ENCODE measurements at places on chromosomes 4 and X.

DNA sequence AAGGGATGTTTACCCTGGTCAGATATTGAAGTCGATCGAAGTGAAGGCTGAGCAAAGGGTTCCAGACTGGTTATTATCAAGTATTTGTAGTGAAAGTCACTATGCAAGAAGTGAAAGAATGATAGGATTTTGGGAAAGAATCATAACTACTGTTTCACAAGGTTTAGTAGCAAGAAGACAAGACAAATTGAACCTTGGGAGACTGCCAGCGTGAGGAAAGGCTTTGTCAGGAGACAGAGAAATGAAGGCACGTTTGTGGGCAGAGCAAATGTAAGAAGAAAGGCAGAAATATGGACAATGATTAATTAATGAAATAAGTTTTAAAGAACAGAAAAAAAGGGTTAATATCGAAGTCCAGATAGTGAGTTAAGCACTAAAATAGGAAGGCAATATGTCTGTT lies 456.8 kb downstream of the TRIML1 start:
- H3K36me3 ChIP-seq, result no peaks in the 10 kb centered on the region
- no peak overlapping the region for H3K27ac ChIP-seq
- H3K4me1 ChIP-seq, result no peaks in the 10 kb centered on the region
- no peaks in the 10 kb centered on the region for H3K27me3 ChIP-seq
- no peak for DNase-seq
- H3K4me3 ChIP-seq, result no peak overlapping the region

DNA sequence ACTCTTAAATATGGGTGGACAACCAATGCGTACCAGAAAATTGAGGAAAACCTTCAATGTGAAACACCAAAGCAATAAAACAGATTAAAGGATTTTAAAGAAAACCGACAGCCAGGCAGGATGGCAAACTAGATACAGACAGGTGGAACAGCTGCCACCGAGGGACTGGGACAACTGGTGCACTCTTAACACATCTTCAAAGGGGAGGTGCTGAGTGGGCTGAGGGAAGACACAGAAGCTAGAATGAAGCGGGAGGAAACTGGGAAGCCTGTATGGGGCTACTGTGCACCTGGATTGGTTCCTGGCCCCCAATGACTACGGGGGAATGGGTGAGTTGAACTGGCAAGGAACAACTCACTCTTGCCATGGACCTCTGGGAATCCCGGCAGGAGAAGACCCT lies 20.7 kb downstream of the ZNF280C start:
- no peaks in the 10 kb centered on the region for H3K27me3 ChIP-seq
- H3K4me1 ChIP-seq, result peaks cover 20% of the 10 kb centered on the region
- no peaks in the 10 kb centered on the region for H3K36me3 ChIP-seq
- no peak overlapping the region for H3K4me3 ChIP-seq
- H3K27ac ChIP-seq, result no peak overlapping the region

GRCh38 chr4:98470831-98471230 lies 187.6 kb downstream of the TSPAN5 start:
- H3K4me1 ChIP-seq, result peaks cover 74% of the 10 kb centered on the region
- H3K4me3 ChIP-seq, result no peak overlapping the region
- H3K27me3 ChIP-seq, result peaks cover 10% of the 10 kb centered on the region

GRCh38 chr4:2820216-2820982 lies 23.2 kb upstream of the ADD1 start:
- H3K36me3 ChIP-seq, result peaks cover 28% of the 10 kb centered on the region
- no peak overlapping the region for H3K4me3 ChIP-seq
- peaks cover 10% of the 10 kb centered on the region for H3K4me1 ChIP-seq
- H3K27ac ChIP-seq, result no peak overlapping the region

GRCh38 chrX:44267116-44267515 lies 76.4 kb downstream of the EFHC2 start:
- no peaks in the 10 kb centered on the region for H3K36me3 ChIP-seq
- peaks cover 2% of the 10 kb centered on the region for H3K27me3 ChIP-seq
- no peak overlapping the region for H3K4me3 ChIP-seq
- H3K27ac ChIP-seq, result no peak overlapping the region
- no peak for DNase-seq

GRCh38 chr4:102945066-102945465 lies 74.4 kb downstream of the SLC9B1 start:
- no peak overlapping the region for H3K4me3 ChIP-seq
- peaks cover 3% of the 10 kb centered on the region for H3K4me1 ChIP-seq
- no peaks in the 10 kb centered on the region for H3K36me3 ChIP-seq
- H3K27ac ChIP-seq, result no peak overlapping the region
- peaks cover 8% of the 10 kb centered on the region for H3K27me3 ChIP-seq

DNA sequence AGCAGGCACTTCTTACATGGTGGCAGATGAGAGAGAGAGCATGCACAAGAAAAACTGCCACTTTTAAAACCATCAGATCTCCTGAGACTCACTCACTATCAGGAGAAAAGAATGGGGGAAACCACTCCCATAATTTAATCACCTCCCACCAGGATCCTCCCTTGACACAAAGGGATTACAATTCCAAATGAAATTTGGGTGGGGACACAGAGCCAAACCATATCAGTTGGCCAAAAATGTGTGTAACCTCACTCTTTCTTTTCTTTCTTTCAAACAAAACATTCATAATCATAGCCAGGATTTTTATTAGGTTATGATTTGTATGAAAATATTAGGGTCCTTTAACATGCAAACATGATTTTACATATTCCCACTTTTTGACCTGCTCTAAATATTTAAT lies 222.1 kb downstream of the PCDH18 start:
- peaks cover 65% of the 10 kb centered on the region for H3K4me1 ChIP-seq
- no peaks in the 10 kb centered on the region for H3K36me3 ChIP-seq
- peak overlapping the region; percentile 74 for H3K27ac ChIP-seq
- H3K4me3 ChIP-seq, result peak overlapping the region; percentile 75
- DNase-seq, result no peak
- H3K27me3 ChIP-seq, result no peaks in the 10 kb centered on the region

GRCh38 chr4:8395504-8396296 lies 44.8 kb downstream of the ACOX3 start:
- H3K27me3 ChIP-seq, result no peaks in the 10 kb centered on the region
- H3K27ac ChIP-seq, result no peak overlapping the region
- H3K36me3 ChIP-seq, result peaks cover 17% of the 10 kb centered on the region
- no peak overlapping the region for H3K4me3 ChIP-seq

DNA sequence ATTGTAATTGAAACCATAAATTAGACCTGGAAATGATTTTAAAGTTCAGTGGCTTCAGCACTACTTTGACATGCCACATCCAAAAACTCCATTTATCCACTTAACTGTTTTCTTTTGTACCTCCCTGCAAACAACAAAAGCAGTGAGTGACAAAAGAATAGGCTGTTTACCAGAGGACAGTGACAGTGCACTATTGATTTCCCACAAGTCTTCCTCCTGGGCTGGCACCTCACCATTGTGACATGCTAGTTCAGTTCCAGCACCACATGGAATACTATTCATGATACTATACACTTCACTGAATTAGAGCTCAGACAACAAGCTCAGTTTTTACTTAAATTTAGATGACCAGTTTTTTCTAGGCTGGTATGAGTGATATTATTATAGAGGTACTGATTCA lies 29.3 kb downstream of the MOSPD2 start:
- H3K36me3 ChIP-seq, result peaks cover 27% of the 10 kb centered on the region
- peak overlapping the region; percentile 62 for H3K27ac ChIP-seq
- H3K27me3 ChIP-seq, result no peaks in the 10 kb centered on the region
- H3K4me1 ChIP-seq, result peaks cover 58% of the 10 kb centered on the region
- DNase-seq, result no peak

DNA sequence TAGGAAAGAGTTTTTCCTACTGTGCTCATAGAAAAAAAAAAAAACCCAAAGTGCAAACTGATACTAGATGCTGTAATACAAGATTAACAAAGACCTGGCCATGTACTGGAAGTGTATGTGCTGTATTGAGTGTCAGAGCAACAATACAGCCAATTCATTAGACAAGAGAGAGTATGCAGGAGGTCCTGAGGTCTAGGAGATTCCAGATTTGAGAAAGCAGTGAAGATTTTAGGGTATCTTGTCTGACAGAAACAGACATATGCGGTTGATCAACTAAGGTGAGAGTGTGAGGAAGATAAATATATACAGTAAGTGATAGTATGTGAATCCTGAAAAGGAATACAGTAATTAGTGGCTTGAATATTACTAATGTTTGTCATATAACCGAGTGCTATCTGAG lies 3.0 kb downstream of the GPR174 start:
- no peaks in the 10 kb centered on the region for H3K4me1 ChIP-seq
- DNase-seq, result no peak
- no peak overlapping the region for H3K4me3 ChIP-seq
- H3K36me3 ChIP-seq, result no peaks in the 10 kb centered on the region

DNA sequence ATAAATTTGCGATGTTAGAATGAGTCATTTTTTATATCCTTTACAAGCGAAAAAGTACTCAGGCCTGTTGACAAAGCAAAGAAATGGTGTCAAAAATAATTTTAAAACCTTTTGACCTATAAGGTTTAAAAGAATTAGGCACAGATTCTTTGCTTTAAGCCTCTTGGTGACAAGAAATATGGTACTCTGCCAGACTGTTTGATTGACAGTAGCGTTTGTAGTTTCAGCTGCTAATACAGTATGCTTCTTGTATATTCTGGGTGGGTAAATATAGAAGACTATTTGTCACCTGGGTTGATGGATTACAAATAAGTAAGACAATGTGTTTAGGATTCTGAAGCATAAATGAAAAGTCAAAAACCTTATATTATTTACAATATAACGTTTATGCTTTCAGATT lies 193.1 kb upstream of the PITX2 start:
- no peak overlapping the region for H3K27ac ChIP-seq
- no peak overlapping the region for H3K4me3 ChIP-seq
- no peaks in the 10 kb centered on the region for H3K4me1 ChIP-seq
- no peaks in the 10 kb centered on the region for H3K36me3 ChIP-seq
- no peaks in the 10 kb centered on the region for H3K27me3 ChIP-seq
- no peak for DNase-seq

- H3K27me3 ChIP-seq, result no peaks in the 10 kb centered on the region
- H3K27ac ChIP-seq, result peak overlapping the region; percentile 94
- peak; percentile 79 for DNase-seq
- H3K36me3 ChIP-seq, result peaks cover 26% of the 10 kb centered on the region
Measured at GRCh38 chr4:76703123-76703490, 194.8 kb downstream of the SOWAHB start.

- peaks cover 2% of the 10 kb centered on the region for H3K27me3 ChIP-seq
- DNase-seq, result no peak
- H3K4me1 ChIP-seq, result no peaks in the 10 kb centered on the region
Measured at GRCh38 chrX:64394874-64395567, at the start of gene MTMR8. Gene MTMR8, minus strand, starts transcription at chrX:64395452. Its CDS starts 89 bp downstream, at chrX:64395363.
